ENCODE measurements at places on chromosomes 13 and 19.

DNA sequence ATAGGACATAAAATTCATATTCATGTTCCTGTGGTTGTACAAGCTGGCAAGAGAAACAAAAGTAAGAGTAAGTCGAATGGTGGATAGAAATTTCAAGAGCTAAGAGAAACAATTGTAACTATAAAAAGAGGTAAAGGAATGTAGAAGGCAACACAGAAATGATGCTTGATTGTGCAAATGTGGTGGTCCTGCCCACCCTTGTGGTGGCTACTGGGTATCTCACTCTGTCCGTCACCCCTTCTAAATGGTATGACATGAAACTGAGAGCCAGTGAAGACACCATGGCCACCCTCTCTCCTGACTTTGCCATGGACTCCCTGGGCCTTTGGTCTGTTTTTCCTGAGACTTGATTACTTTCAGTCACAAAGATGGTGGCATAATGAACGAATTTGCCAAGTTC is 925.9 kb upstream of the SLITRK6 start:
- DNase-seq = no peak

GRCh38 chr13:34349091-34349722 is 531.3 kb downstream of the RFC3 start:
- no peak for DNase-seq

GRCh38 chr19:18675779-18676178 is 7.7 kb upstream of the CRTC1 start:
- no peak for DNase-seq

DNA sequence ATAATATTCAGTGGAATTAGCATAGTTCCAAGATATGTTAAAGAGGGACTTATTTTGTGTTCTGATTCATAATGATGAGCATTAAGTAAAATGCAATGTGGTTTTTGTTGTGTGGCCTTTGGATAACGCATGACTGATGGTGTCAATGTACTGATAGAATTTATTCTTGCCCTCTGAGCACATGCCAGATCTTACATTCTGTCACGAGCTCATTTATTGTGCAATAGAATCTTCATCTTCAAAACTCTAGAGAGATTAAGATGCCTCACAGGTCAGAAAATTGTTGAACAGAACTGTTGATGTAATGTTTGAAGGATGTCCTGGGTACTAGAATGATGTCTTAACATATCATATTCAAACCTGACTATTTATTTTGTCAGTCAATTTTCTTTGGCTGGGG is 148.0 kb upstream of the HTR2A start:
- DNase-seq = no peak

GRCh38 chr13:77510156-77510555 is 25.4 kb upstream of the SCEL start:
- DNase-seq = no peak

- no peak for DNase-seq
Observed at GRCh38 chr13:108383667-108384066, 114.1 kb downstream of the TNFSF13B start.

DNA sequence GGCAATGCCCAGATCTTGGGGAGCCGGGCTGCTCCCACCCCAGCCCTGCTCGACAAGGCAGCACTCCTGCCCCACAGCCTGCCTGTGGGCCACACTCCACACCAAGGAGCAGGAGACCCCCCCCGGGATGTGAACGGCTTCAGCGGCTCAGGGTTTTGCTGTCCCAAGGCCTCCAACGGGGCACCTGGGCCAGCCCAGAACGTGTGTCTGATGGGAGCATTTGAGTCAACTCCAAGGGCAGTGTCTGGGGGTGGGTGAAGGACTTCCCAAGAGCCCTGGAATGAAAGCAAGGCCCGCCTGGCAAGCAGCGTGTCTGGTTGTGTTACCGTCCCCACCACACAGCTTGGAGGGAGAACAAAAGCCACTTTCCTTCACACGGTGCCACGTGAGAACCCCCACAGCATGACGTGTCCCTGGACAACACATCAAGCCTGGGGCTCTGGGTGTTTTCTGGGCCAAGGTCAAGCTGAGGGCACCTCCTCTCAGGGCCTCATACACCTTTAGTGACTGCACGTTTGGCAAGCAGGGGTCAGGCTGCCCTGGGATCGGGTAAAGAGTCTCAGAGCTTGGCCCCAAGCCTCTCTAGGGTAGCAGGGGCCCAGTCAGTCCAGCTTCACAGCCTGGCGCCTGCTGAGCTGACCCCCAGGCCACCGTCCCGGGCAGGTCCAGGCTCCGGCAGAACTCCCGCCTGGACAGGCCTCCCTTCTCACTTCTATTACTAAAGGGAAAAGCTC is 6.0 kb downstream of the C13orf46 start:
- no peak for DNase-seq

DNA sequence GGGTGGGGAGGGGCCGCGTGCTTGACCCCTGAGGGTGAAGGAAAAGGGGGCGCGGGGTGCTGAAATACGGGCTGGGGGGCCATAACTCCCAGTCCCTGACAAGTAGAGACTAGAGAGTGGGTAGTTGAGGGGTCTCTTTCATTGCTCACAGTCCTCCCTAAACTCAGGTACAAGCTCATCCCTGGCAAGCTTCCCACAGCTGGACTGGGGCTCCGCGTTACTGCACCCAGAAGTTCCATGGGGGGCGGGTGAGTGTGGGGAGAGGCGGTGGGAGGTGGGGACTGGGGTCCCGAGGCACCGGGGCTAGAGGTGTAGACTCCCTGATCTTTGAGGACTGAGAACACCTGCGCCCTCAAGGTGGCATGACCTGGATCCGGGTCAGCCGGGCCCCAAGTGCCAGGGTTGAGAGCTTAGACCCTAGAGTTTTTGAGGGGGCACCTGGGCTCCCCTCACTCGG is 1.3 kb downstream of the ETV2 start:
- no peak for DNase-seq

DNA sequence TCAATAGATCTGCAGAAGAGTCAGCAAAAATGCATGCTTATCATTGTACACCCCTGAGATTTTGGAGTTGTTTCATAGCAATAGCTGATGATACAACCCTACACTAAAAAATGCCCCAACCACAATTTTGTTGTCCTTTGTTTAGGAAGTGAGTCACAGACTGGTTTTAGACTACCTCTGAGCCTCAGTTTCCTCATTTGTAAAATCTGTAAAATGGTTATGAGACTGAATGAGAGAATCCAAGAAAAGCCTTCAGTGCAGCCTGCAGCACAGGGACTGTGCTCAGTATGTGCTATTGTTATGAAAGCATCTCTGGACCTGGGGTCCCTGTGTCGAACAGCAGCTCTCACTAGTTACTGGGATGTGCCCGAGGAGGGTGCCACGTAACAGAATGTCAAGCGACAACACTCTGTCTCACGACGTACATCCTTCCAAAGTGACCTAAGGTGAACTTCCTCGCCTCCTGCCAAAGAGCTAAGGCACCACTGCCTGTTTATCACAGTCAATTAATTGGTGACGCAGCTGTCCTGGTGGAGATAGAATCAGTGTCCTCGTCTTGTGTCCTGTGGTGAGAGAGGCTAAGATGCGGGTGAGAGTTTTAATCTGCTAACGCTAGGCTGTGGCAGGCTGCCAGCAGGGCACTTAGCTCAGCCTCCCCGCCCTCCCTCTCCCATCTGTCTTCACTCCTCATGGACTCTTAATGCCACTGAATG is 18.1 kb downstream of the DHRS12 start:
- DNase-seq = no peak

DNA sequence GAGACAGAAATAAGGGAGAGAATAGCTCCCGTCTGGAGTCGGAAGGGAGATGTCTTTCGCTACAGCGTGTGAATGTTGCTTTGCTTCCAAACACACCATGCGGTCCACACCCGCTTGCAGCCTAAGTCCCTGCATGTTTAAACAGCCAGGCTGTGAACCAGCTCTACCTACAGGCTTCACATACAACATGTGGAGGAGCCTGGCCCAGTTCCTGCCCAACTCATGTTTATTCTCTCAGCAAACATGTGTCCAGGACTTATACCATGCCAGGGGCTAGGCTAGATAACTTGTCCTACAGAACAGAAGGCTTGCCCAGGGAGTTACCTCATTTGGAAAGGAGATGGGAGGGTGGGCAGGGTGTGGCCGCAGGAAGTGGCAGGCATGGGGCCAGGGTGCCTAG is 181.5 kb downstream of the FOXO1 start:
- no peak for DNase-seq

DNA sequence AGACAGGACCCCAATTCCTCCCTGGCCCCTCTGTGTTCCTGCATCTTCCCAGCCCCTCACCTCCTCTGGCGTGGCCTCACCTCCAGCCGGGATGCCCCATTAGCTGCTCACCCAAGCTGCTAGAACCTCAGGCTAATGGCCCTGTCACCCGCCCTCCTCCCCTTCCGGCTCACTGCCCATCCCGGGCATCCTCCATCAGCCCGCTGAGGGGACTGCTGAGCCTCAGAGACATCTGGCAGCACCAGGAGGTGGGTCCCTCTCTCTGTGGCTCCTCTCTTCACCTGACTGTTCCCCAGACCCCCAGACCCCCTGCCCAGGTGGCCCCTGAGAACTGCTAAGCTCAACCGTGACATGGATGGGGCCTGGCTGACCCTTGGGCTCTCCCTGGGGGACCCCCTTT is 2.9 kb downstream of the FFAR1 start:
- DNase-seq = no peak

- DNase-seq = no peak
Observed at GRCh38 chr19:12754465-12755196, 3.0 kb downstream of the BEST2 start.

DNA sequence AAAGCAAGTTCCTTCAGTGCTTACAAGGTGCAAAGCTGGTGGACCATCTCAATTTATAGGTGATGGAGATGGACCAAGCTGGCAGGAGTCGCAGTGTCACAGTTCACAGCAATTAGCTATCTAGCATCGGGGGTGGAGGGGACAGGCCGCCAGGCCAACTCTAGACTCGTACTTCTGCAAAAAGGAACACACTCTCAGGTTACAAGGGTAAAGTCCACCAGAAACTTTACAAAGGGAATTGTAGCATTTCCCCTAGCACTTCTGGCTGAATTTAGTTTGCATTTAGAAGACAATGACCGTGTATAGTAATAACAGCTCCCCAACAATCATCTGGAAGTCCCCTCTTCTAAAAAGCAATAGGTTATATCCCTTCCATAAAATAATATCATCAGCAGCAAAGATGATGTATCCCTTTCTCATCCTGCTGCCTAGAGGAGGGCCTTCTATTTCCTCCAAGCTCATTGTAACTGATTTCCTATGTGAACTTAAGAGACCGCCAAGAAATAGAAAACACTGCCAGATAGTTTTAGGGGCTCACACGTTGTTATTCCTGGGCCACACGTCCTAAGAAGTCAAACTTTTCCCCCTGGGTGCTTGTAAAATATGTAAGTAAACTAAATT is 8.5 kb upstream of the DOCK9 start:
- DNase-seq = no peak

GRCh38 chr19:53927739-53928138 is 18.7 kb downstream of the CACNG7 start:
- DNase-seq = no peak

- no peak for DNase-seq
Observed at GRCh38 chr19:38891771-38892170, 7.6 kb downstream of the SIRT2 start.

DNA sequence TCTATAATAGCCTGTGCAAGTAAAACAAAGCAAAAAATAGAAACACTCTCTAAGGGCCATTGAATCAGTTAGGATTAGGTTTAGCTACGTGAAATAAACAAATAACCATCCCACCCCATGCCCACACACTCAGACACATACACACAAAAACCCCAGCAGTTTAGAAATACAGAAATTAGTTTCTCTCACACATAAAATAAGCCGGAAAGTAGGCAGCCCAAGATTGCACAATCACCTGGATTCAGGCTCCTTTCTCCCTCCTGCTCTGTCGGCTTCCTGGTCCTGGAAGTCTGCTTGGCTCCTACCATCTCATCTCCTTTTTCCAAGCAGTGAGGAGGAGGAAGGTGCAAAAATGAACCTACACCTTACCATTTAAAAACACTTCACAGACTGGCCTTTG is 22.6 kb upstream of the USP12 start:
- DNase-seq = no peak

DNA sequence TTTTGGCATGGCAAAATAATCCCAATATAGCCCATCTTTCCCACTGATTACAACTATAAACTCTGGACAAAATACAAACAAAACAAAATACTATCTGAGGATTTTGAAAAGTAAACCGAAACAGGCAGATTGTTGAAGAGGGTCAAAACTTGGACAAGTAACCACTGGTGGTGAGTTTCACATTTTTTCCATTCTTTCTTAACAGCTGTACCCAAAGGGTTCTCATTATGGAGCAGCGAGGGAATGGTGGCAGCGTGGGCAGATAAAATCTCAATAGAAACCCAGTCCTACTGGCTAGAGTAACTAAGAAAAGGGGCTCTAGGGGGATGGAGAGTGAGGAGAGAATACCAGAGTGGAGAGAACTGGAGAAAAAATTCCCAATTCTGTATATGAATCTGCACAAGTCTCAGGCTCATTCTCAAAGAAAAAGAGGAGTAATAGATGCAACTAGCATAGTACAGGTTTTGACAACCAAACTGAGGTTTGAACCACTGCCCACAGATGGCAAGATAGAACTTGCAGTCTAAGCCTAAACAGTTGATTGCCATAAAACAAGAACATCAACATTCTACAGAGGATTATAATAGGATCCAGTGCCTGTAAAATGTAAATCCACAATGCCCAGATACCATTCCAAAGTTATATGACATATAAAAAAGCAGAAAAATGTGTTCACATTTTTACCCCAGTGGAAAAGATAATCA is 284.5 kb downstream of the KCNRG start:
- no peak for DNase-seq

- no peak for DNase-seq
Observed at GRCh38 chr19:8890260-8890659, 58.1 kb downstream of the MBD3L1 start.

DNA sequence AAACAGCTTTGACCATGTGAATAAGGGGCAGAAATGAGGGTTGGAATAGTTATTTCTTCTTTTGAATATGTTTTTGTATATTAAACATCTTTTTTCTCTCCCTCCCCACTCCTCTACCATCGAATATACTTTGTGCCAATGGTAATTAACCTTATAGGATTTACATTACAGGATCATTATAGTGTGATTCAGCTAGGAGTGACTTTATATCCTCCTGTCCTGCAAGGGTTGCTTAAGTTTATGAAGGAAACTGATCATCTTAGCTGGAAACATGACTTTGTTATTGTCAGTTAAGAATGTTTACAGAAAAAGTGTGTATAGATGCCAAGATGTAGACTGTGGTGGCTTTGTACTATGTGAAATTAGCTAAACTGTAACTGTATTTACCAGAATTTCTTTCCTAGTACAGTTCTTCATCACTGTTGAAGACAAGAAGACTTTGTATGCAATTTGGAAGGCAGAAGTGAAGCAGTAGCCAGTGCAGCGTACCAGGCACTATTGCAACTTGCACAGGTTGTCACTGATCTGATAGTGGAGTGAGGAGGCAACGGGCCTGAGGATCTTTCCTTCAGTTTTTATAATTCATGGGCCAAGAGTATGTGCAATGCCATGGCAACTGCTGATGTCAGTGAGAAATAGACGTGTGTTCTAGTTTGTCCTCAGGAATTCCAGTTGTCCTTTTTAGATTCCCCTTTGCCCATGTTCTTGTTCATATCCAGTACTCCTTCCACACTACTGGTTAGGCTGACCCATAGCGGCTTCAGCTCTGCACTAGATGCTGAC is 8.2 kb upstream of the PAN3 start:
- no peak for DNase-seq

Measured in activated T-helper 9 cell treated with anti-CD3 and anti-CD28 coated beads, Interleukin-2, amount 50 U/mL, for 16 hours (primary cell).